ENCODE measurements at places on chromosomes 4 and X. TPM values are rescaled to one million over a fixed set of nuclear protein-coding genes. Genes with fewer than 3 reads are reported as not detected.

GUCY1B1 gene
- 5.5 TPM for total RNA-seq

TMPRSS11B gene
- total RNA-seq: not detected

DCTD gene
- total RNA-seq: 100 TPM

P2RY4 gene
- total RNA-seq: not detected

TRIML2 gene
- not detected for total RNA-seq

MAGEB1 gene
- total RNA-seq: not detected

NXF2 gene
- total RNA-seq: not detected

BANK1 gene
- 0.06 TPM for total RNA-seq

F8A2 gene
- not detected for total RNA-seq

MID1 gene
- total RNA-seq: 10.7 TPM

EIF2S3 gene
- 202 TPM for total RNA-seq

VSIG4 gene
- not detected for total RNA-seq

AMER1 gene
- 1.4 TPM for total RNA-seq

Data from aortic smooth muscle cell (primary cell).